ENCODE measurements at places on chromosomes 5 and 9. TPM values are rescaled to one million over a fixed set of nuclear protein-coding genes. Genes with fewer than 3 reads are reported as not detected.

Gene RABGAP1
- 83.1 TPM for total RNA-seq

Gene LHX6
- 5.0 TPM for total RNA-seq

Gene FOXE1
- total RNA-seq, result not detected

Gene SREK1IP1
- total RNA-seq, result 11.6 TPM

Gene DPP7
- 74.7 TPM for total RNA-seq

Gene PIP5K1B
- 6.8 TPM for total RNA-seq

DNA sequence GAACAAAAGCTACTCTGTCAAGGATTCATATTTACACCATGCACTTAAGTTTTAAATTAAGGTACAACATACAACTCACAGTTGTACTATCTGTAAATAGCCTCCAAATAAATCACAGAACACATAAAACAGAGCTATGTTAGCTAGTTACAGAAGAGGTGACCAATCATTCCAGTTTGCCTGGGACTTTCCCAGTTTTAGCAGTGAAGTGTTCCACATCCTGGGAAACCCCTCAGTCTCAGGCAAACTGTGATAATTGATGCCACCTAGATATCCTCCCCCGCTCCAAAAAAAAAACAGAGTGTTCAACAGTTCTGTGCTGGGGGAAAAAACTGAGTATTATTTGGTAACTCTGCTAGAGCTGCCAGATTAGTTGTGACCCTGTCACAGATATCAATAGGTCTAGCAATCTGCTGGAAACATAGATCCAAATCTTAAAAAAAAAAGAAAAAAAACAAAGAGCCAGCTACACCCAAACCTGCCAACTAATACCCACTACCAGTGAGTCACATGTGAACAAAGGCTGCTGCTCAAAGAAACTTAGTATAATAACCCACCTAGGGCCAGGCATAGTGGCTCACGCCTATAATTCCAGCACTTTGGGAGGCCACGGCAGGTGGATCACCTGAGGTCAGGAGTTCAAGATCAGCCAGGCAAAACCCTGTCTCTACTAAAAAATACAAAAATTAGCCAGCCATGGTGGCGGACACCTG is 5.7 kb downstream of the TBCA start:
- DNase-seq, result no peak

DNA sequence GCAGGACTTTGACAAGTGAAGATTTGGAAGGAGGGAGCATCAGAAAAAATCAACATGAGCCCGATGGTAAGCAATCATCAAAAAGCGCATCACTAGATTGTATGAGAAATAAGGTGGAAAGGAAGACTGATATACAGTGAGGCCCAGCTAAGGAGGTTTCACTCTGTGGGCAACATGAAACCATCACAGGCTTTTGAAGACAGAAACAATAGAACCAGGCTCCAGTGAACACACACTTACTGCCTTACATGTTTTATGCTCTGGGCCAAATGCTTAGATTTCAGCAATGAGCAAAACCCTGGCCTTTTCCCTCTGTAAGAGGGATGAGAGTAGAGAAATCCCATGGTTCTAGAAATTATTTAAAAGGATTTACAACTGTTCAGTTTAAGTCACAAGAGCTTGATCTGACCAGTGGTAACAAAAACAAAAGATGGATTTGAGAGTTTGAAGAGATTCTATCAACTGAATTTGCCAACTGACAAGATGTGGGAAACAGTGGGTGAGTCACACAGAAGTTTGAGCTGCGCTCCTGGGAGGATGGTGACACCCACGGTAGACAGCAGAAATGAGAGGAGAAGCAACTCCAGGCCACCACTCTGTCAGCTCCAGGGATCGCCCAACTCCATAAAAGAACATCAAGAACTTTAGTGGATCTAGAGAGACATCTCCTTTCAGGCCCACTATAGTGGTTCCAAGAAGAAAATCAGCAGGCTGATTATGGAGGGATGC is 261.8 kb downstream of the MCTP1 start:
- DNase-seq, result no peak

DNA sequence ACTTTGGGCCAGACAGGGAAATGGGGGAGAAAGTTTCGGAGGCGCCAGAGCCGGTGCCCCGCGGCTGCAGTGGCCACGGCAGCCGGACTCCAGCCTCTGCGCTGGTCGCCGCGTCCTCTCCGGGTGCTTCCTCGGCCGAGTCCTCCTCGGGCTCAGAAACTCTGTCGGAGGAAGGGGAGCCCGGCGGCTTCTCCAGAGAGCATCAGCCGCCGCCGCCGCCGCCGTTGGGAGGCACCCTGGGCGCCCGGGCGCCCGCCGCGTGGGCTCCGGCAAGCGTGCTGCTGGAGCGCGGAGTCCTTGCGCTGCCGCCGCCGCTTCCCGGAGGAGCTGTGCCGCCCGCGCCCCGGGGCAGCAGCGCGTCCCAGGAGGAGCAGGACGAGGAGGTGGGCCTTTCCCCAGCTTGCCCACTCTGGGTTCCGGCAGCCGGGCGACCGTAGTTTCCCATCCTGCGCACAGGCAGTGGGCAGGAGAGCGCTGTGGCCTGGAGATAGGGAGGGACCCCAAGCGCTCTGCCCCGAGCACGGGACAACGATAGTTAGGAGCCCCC is 516 bp downstream of the MAST4 start:
- DNase-seq, result no peak

GRCh38 chr5:13860146-13860545 is 84.3 kb downstream of the DNAH5 start:
- DNase-seq, result no peak

DNA sequence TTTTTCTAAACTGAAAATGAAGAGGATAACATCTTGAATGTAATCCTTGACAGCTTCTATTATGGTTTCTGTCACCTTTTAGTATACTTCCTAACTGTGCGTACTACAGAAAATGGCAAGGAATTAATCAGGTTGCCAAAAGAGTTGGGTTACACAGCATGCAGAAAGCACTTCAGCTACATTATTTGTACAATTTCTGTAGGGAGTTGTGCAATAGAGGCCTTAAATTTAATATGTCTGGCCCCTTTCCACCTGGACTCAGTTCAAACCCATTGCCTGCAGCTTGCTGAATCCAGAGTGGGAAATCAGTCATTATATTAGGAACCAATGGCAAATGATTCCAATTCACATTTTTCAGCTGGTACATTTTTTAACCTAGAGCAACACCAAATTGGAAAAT is 549.7 kb downstream of the CSNK1G3 start:
- peak; percentile 71 for DNase-seq

- no peak for DNase-seq
Measured at GRCh38 chr9:101605547-101605946, 10.8 kb upstream of the PPP3R2 start.

GRCh38 chr5:105460721-105461120 is 1898.1 kb upstream of the NUDT12 start:
- DNase-seq, result no peak

DNA sequence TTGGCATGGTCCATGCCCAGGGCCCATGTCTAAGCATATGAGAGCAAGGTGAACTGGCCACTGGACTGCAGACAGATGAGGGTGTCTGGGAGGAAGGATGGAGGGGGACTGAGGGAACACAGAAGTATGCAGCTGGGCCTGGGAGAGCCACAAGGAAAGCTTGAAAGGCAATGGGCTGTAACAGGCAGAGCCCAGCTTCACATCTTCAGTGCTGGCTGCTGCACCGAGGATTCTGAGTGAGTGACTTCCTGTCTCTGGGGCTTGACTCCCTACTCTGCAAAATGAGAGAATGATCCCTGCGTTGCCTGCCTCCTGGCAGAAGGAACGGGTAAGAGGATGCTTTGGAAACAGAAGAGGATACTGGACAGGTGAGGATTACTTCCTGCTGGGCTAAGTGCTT is 29.0 kb downstream of the COL15A1 start:
- no peak for DNase-seq

DNA sequence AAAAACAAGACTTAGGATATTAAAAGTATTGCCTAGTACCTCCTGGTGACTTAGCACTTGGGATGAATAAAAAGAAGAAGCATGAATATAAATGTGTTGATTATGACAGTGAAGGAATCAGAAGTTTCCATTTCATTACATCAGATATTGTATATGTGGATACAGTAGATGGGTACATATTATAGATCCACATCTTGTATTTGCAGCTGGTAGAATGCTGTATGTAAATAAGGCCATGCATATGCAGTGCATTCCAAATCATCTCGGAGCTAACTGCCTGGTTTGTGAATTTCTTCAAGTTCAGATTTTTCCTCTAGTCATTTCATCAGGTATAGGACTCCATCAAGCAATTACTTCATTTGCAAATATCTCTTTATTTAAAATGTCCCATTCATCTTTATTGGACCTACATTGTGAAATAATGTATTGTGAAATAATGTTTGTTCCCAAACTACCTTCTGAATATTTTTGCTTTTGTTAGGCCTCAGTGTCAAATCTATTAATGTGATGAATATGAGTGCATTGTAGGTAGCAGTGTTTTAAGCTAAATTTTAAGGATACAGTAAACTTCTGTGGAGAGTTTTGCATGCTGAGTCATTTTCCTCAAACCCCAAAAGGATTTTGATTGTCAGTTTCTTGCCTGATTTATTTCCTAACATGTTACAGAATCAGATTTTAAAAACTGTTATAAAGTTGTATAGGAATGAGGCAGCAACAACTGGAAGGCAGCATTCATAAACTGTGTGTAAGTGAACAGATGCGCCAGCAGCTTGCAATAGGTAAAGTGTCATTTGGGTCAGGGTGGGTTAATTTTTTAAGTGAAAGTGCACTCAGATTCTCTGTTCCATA is 370.8 kb upstream of the RIOK2 start:
- no peak for DNase-seq

DNA sequence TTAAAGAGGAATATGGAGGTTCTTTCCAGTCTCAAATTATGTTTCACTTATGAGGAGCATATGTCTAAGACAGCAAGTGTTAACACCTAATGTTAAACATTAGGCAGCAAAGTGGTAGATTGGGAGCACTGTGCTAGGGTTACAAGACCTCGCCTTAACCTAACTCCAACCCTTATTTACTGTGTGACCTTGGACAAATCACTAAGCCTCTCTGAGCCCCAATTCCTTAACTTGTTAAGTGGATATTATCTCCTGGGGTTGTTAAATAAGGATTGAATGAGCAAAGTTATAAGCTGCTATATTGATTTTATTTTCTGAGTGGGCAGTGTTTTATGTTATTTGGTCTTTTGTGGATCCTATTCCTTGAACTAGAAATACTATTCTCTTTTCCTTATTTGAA is 38.3 kb downstream of the TMEFF1 start:
- no peak for DNase-seq

- no peak for DNase-seq
Measured at GRCh38 chr5:60651872-60652620, 47.9 kb downstream of the DEPDC1B start.
